ENCODE measurements at places on chromosomes 7 and 10.

- no peak for DNase-seq
These were observed 10.7 kb downstream of the CALD1 start for GRCh38 chr7:134789967-134790685.

GRCh38 chr7:14690075-14690474 is 212.5 kb downstream of the DGKB start:
- no peak for DNase-seq

- no peak for DNase-seq
These were observed 2.7 kb downstream of the CAV1 start for GRCh38 chr7:116527521-116527920.

DNA sequence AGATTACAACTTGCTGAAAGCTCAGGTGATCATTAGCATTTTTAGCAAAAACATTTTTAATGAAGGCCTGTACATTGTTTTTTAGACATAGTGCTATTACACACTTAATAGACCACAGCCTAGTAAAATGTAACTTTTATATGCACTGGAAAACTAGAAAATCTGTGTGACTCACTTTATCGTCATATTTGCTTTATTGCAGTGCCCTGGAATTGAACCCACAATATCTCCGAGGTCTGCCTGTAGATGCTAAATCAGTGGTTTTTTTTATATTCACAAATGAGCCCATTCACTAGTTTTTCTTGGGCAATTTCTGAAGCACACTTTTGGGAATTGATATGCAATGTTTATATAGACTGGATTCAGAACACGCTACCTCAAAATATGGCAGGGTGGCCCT is 105.1 kb downstream of the PTPRN2 start:
- DNase-seq: no peak

GRCh38 chr10:130606001-130606405 is 469.8 kb downstream of the GLRX3 start:
- DNase-seq: no peak

- DNase-seq: no peak
These were observed 748 bp downstream of the PHTF2 start for GRCh38 chr7:77799078-77799964.

- DNase-seq: no peak
These were observed at the start of gene COL26A1 for GRCh38 chr7:101362334-101363195. COL26A1 (plus strand) TSS chr7:101362875; CDS start chr7:101363033, 158 bp downstream.

GRCh38 chr7:80775482-80775881 is 137.0 kb downstream of the CD36 start:
- no peak for DNase-seq

DNA sequence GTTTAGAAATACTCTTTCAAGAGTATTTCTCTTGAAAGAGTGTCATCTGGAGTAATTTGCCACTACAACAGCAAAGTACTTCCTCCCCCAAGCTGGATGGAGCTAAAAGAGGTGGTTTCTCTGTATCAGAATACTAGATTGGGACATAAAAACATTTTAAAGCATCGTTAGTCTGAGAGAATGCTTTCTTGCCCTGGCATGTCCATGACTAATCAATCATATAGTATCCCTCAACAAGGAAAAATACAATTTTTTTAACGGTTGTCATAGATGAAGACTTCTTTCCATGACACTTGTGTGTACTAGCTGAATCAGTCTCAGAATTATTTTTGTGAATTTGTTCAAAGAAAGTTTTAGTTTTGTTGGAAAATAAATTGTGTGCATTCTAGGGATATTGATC is 237.9 kb downstream of the NEBL start:
- no peak for DNase-seq

GRCh38 chr7:71659622-71660021 is 527.7 kb downstream of the GALNT17 start:
- no peak for DNase-seq

DNA sequence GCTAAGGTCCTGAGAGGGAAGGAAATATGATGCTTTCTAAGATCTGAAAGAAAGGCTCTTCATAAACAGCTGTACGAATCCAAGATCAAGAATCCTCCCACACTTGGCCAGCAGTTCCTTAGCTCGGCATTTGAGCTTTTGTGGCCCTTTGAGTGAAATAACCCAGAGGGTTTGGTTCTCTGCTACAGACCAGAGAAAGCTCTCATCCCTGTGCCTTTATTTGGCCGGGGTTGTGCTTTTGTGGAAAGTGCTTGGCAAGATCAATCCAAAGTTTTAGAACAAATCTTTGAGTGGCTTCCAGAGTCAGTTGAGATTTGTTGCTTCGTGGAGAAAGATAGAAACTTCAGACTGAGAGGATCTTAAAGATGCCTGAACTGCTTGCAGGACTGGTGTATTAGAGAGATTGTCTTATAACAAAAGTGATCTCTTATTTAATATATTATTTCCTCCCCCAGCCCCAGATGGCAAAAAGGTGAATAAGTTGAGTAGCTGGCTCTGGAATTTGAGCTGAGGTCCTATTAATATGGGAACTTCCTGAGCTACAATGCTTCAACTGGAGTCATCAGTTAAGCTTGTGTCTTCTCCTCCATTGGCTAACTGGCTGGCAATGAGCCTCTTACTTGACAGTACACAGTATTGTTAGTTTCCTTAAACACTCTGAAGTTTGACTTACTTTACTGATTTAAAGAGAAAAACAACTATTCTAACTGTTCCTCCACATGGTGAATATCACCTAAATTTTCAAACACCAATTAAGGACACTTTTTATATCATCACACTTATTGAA is 687.3 kb downstream of the MAGI2 start:
- no peak for DNase-seq

GRCh38 chr7:121992068-121992467 is 119.1 kb downstream of the PTPRZ1 start:
- no peak for DNase-seq

DNA sequence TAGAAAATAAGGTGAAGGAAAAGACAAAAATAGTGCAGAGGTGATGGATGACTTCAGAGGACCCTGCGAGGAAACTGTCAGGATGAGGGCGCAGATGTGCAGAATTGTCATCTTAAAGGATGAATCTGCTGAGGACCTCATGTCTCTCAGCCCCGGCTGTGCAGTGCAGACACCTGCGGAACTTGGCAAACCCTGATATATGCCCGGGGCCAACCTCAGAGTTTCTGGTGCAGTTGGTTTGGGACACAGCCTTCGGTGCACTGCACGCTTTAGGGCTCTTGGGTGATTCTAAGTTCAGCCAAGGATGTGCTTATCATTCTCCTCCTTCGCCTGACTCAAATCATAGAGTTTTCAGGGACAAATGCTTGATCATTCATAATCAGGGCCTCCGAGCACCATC is 310.1 kb downstream of the TCERG1L start:
- no peak for DNase-seq

- no peak for DNase-seq
These were observed 9.5 kb upstream of the TRPV6 start for GRCh38 chr7:142894985-142895593.

GRCh38 chr7:117020591-117020973 is 67.3 kb downstream of the ST7 start:
- DNase-seq: no peak

DNA sequence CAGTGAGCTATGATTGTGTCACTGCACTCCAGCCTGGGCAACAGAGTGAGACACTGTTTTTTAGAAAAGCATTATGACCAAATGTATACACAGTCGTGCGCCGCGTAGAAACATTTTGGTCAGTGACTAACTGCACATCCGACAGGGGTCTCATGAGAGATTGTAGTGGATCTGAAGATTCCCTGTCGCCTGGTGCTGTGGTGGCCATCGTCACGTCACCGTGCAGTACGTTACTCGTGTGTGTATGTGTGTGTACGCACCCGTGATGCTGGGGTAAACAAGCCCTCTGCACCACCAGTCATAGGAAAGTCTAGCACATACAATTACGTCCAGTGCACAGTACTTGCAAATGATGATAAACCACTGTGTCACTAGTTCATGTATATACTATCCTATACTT is 109.4 kb downstream of the ELFN1 start:
- no peak for DNase-seq

DNA sequence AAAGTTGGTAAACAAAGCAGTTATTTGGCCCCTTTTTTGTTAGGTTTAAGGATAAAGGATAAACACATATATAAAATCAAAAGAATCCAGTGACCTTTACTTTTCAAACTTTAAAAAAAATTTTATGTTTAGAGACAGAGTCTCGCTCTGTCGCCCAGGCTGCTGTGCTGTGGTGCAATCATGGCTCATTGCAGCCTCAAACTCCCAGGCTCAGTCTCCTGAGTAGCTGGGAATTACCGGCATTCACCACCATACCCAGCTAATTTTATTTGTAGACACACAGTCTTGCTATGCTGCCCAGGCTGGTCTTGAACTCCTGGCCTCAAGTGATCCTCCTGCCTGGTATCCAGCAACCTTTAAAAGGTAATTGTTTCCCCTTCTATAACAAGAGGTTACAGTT is 31.3 kb downstream of the GNA12 start:
- DNase-seq: no peak

- DNase-seq: no peak
These were observed 44.5 kb downstream of the STARD3NL start for GRCh38 chr7:38222481-38223096.

DNA sequence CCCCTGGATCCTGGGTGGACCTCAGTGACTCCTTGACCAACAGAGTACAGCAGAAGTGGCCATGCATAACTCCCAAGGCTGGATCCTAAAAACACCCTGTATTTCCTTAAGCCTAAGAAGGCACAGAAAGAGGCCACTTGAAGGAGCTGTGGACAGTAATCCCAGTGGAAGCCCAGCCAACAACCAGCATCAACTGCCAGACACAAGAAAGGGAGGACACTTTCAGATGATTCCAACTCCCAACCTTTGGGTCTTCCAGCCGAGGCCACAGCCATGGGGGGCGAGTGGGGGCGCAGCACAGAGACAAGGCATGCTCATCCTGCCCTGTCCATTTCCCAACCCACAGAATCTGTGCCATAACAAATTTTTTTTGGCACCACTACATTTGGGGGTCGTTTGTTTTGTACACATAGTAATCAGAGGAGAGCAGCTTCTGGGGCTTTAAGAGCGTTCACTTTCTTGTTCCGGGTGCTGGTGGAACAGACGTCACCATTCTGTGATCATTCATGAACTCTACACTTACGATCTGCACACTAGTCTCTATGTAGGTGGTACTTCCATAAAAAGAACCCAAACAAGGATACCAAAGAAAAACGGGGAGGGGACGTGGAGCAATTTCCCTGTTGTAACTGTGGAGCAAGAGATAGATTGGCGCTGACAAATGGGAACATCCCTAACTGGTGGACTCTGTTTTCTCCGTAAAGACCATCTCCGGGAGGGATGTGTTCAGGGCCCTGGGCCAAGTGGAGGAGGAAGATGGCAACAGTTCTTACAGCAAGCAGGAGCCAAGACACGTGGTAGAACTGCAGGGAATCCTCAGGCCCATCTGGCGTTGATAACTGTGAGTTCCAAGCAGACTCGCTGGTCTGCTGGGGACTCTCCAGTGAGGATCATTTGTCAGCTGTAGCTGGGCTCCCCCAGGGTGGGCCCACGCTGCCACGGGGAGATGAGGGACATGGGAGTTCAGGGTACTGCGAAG is 6.0 kb upstream of the SLC29A3 start:
- no peak for DNase-seq

DNA sequence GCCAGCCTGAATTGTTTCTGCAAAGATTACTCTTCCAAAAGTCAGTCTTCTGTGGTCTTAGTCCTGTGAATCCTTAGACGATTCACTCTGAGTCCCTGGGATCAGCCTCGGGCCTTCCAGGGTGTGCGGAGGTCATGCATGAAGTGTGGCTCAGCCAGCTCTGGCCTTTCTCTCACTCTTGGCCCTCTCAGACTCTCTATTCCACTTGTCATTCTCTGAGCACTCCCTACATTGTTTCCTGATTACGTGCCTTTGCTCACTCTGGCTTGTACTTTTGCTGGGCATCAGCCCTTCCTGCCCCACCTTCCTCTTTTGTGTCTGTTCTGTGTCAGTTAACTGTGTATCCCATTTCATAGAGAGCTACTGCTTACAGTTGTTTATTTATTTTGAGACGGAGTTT is 36.0 kb downstream of the CCNY start:
- DNase-seq: no peak

DNA sequence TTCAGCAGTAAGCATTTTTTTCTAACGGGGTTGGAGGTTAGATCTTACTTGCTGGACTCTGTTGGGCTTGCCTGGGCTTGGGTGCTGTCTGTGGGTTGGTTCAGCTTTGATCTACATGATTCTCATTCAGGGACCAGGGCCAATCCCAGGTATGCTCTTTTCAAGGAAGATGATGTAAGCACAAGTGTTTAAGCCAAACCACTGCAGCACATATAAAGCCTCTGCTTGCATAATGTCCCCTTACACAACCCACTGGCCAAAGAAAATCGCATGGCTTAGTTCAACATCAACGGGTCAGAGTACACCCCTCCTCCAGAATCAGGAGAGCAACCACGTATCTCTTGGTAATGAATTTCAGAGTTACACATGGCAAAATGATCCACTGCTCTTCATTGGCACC is 83.9 kb downstream of the DNAJB9 start:
- DNase-seq: no peak

- peak; percentile 27 for DNase-seq
These were observed 23.9 kb upstream of the SEPHS1 start for GRCh38 chr10:13371897-13372470.

DNA sequence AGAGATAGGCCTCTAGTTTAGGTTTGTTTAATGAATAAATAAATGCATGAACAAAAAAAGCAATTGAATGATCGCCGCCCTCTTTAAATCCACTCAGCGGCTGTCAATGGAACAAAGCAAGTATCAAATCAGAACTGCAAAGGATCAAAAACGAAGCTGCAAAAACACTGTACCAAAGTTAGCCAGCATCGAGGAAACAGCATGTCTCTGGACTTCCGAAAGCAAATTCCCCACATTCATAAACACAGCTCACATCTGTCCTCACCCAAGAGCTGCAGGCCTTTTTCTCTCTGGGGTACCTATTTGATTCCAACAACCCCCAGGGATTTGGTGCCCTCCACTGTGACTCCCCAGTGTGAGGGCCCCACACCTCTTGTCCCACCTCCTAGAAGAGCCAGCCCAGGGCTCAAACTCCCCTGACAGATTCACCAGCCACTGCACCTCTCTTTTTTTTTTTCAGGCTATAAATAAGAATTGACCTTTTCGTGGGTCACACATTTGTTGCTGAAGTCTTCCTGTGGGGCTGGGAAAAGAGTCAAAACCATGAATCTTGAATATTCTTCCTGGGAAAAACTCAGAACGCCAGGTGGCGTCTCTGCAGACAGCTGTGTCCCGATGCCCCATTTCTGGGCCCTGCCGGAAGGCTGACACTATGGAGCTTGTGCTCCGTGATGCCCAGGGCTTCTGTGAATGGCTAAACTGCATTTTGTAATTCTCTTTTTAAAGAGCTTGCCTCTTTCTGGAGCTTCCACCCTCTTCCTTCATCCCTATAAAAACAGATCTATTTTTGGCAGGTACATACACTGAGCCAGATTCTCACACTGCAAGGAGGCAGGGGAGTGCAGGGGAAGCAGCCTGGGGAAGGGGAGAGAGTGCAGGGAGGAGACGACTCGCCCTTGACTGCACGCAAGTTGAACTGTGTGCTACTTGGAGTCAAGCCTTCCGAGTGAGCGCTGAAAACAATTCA is 51.7 kb downstream of the HSPA12A start:
- no peak for DNase-seq

DNA sequence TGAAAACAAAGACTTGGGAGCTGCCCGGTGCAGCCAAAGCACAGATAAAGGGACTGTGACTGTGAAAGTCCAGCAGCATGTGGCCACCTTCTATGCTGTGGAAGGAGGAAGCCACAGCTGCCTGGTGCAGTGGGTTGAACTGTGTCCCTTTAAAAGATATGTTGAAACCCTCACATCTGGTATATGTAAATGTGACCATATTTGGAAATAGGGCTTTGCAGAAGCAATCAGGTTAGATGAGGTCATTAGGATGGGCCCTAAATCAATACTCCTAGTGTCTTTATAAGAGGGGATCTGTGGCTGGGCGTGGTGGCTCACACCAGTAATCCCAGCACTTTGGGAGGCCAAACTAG is 136.9 kb downstream of the GLI3 start:
- DNase-seq: no peak

- DNase-seq: no peak
These were observed 65.8 kb upstream of the FRMD4A start for GRCh38 chr10:14396411-14397048.
